ENCODE measurements at places on chromosomes 5 and 9.
A peak's percentile ranks its signal among the peaks of the same experiment; 100 is the strongest.

DNA sequence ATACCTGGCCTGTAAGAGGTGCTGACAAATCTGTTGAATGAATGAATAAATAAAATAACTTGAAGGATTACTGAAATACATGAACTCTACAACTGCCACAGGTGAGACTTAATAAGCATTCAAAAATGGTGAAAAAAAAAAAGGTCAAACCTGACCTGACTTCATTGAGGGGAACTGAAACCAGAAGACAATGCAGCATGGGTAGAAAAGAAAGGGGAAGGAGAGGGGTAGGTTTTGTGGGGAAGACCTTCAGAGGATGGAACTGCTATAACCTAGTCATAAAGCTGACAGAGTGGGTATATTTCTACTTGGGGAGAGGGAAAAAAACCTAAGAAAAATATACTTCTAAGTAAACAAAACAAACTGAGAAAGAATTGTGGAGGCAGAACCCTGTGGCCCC is 56.6 kb downstream of the RASEF start:
- no peak for ATAC-seq

- no peak for ATAC-seq
Observed at GRCh38 chr5:123279136-123279535, 144.1 kb downstream of the CEP120 start.

- ATAC-seq: no peak
Observed at GRCh38 chr9:133680250-133680975, 44.2 kb downstream of the DBH start.

DNA sequence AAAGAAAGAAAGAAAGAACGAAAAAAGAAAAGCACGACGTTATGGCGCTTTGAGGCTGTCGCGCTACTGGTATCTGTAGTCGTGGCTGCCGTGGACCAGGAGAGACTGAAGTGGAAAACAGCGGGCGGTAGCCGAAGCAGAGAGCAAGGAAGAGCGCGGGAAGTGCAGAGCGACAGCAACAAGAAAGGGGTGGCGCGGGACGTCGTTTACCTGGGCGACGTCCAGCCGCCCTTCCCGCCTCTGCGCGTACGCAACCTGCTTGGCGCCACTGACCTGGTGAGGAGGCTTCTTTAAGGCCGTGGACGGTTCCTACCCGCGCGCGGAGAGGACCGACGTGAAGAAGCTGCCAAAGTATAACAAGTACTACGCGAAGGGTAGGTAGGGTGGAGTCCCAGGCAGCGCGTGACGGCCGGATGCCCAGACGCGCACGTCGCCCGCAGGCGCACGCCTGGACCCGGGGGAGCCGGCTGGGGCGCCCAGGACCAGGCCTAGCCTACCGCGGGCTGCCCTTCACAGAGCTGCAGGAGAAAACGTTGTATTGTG is 15.4 kb downstream of the CCL28 start:
- ATAC-seq: no peak

GRCh38 chr5:145027286-145027685 is 807.9 kb downstream of the PRELID2 start:
- no peak for ATAC-seq

- ATAC-seq: no peak
Observed at GRCh38 chr5:7844901-7845300, 6.0 kb downstream of the CFAP90 start.

DNA sequence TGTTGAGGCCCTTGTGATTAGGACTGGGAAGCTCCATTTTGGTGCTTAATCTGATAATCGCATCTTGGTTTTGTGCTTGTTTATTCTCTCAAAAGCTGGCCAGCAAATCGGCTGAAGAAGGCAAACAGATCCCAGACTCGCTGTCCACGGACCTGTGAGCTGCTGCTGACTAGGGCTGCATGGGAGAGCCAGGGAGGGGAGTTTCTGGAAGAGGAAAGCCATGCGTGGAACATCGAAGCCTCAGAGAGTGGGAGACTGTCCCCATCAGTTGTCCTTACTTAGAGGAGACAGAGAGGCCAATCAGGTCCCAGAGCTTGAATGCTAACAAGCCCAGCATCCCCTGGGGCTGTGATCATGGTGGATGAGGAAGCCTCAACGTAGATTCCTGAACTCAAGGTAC is 23.0 kb upstream of the FOXI1 start:
- no peak for ATAC-seq

DNA sequence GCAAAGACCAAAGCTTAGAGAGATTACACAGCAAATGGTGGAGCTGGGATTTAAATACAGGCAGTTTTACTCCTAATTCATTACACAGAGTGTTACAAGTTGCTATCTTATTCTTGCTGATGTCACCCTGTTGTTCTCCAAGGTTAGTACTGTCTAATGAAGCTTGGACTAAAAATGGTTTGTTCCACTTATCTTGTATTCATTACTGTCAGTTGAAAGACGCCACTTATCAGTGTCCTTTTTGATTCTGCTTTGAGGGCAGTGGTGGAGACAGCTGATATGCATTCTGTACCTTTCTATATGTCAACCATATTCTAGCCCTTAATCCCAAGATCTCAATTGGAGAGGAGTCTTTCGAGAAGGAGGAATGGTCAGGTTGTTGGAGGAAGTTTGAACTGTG is 14.0 kb upstream of the DENND4C start:
- no peak for ATAC-seq

DNA sequence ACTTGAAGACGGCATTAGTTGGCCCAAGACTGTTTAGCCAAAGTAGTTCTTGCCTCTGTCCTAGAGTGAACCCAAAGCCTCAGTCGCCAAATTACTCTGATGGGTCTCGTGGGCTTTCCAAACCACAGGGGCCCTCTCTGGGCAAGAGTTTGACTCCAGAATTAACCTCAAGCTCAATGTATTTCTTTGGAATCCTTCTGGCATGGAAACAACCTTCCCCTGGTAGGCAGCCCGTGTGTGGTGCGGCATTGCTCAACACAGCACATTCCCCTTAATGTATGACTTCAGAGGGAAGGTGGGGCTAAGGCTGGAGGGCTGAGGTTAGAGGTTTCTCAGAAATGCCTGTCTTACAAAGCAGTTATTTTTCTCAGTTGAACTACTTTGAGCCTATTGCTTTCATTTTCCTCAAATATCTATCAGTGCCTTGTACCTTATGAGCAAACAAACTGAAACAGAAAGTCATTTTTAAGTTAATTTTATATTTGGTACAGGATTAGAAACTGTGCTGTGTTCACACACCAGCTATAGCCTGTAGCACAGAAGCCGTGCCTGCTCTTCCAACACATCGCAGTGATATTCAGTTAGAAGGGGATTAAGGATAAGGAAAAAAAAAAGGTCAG is 123.9 kb upstream of the HAPLN1 start:
- peak; percentile 82 for ATAC-seq

GRCh38 chr9:77947651-77948050 is 84.0 kb downstream of the GNAQ start:
- no peak for ATAC-seq

- peak; percentile 86 for ATAC-seq
Observed at GRCh38 chr5:99061711-99062110, 132.9 kb upstream of the CHD1 start.

Measured in SK-N-SH treated with all-trans-retinoic acid at 6 μM for 48 hours (cell line).